IgD-negative memory B cell (primary cell): ENCODE measurements at places on chromosomes 1 and 21. TPM values are rescaled to one million over a fixed set of nuclear protein-coding genes. Genes with fewer than 3 reads are reported as not detected.

OR10J5 gene
- polyA plus RNA-seq: not detected

COL8A2 gene
- polyA plus RNA-seq: not detected

ZRANB2 gene
- 53.3 TPM for polyA plus RNA-seq

ANGPTL1 gene
- 0.58 TPM for polyA plus RNA-seq

PRDM16 gene
- polyA plus RNA-seq: not detected

ARHGAP29 gene
- not detected for polyA plus RNA-seq

OR2T27 gene
- polyA plus RNA-seq: not detected

TFF3 gene
- not detected for polyA plus RNA-seq

ZC3H11A gene
- polyA plus RNA-seq: 52.7 TPM

KRTAP21-2 gene
- polyA plus RNA-seq: not detected

SPRR1A gene
- polyA plus RNA-seq: not detected

MMEL1 gene
- polyA plus RNA-seq: 5.8 TPM

C1QC gene
- not detected for polyA plus RNA-seq

CDC42BPA gene
- polyA plus RNA-seq: not detected

CA6 gene
- polyA plus RNA-seq: not detected

PRAMEF27 gene
- polyA plus RNA-seq: not detected

SPRR2E gene
- polyA plus RNA-seq: not detected

AMY1A gene
- polyA plus RNA-seq: not detected

ZNF683 gene
- 8.8 TPM for polyA plus RNA-seq
